ENCODE measurements at places on chromosomes 11 and 22.

DNA sequence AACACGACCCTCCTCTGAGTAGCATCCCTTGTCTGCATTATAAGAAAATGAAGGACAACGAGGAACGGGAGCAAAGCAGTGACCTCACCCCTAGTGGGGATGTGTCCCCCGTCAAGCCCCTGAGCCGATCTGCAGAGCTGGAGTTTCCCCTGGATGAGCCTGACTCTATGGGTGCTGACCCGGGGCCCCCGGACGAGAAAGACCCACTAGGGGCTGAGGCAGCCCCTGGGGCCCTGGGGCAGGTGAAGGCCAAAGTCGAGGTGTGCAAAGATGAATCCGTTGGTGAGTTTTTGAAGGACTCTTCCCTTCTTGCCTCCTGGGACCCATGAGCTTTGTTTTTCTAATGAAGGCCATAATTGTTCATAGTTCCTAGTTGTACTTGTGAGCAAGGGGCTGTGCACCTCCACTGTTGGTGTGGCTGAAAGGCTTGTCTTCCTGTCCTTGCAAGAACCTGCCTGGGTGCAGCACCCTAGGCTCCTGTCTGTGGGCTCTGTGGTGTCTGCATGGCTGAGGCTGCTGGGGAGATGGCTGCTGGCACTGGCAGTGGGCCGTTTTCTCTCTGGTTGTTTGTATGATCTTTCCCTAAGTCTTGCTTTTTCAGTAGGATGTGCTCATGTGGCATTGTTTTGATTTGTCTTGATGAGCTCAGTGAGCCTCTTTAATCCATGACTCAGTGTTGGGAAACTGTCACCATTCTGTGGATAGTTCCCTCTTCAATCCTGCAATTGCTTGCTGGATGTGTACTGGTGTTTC is 10.1 kb downstream of the DGCR8 start:
- no peak for DNase-seq

- no peak for DNase-seq
Observed at GRCh38 chr22:20156042-20156389, 5.2 kb upstream of the CCDC188 start.

DNA sequence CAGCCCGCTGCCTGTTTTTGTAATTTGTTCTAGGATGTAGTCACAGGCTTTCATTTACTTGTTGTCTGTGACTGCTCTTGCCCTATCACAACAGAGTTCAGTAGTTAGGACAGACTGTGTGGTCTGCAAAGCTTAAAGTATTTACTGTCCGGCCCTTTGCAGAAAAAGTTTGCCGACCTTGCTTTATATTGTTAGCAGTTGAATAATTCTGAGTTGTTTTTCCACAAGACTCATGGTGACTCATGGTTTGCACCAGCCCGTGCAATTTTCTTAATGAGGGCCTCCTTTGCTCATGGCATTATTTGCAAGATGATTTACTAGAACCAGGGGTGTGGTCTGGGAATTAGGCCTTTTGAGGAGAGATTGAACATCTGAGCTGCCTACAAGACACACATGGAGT is 110.6 kb downstream of the SCN3B start:
- DNase-seq: no peak

DNA sequence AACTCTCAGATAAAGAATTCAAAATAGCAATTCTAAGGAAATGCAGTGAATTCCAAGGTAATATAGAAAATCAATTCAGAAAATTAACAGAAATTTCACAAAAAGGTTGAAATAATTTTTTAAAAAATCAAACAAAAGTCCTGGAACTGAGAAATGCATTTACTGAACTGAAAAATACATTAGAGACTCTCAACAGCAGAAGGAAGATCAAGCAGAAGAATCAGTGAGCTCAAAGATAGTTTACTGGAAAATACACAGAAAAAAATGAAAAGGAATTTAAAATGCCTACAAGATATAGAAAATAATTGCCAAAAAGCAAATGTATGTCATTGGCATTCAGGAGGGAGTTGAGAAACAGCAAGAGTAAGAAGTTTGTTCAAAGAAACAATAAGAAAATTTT is 107.3 kb downstream of the BUD13 start:
- no peak for DNase-seq

DNA sequence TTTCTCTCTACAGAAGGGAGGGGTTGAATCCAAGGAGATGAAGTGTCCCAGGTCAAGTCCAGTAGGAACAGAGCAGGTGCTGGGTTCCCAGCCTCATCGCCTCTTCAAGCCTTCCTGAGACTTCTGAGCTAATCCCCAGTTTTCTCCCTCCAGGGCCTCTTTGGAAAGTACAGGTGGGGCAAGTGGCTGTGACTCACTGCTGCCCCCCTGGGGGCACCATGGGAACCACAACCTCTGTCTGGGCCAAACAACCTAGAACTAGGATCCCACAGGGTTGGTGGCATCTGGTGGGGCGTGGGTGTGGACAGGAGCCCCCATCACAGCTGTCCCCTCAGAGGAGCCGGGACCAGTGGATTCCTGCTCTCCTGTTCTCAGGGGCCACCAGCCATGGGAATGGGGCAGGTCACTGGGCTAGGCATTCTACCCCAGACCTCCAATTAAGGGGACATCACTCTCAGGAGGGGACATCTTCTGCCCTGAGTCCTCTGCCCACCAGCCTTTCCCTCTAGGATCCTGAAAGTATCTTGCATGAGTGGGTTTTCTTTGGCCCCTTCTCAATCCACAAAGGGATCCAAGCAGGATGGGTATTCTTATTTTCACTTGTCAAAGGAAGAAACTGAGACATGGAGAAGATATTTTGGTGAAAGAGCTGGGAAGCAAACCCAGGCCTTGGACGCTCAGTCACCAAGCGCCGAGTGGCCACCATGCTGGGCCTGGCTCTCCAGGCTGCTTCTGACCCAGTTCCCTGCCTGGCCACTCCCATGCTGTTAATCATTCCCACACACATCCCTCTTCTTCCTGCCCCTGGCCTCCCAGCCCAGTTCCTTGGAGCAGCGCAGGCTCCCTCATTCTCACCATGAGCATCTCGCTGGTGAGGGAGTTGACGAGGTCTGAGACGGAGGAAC is 23.8 kb downstream of the LRRC10B start:
- DNase-seq: no peak

- DNase-seq: no peak
Observed at GRCh38 chr11:44680982-44681597, 45.7 kb upstream of the TSPAN18 start.

GRCh38 chr11:12841946-12842630 is 167.0 kb upstream of the RASSF10 start:
- no peak for DNase-seq

GRCh38 chr22:24763872-24764485 is 10.5 kb downstream of the PIWIL3 start:
- DNase-seq: no peak

- DNase-seq: no peak
Observed at GRCh38 chr22:50104141-50104544, 14.3 kb downstream of the MOV10L1 start.

DNA sequence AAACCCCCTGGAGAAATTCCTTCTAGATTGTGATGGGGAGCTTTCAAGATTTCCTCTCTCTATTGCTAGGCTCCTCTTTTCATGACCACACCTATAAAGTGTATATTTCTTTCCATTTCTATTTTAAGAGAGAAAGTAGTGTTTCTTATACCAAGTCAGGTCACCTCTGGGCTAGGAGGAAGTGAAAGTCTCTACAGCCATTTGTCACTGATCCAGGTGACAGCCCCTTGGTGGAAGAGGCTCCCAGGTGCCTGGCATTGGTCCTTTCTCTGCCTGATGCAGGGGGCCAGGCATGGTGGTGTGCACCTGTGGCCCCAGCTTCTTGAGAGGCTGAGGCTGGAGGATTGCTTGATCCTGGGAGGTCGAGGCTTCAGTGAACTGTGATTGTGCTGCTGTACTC is 64.7 kb downstream of the DHCR7 start:
- no peak for DNase-seq

GRCh38 chr22:50720301-50721256 is 17.4 kb upstream of the ACR start:
- DNase-seq: no peak

DNA sequence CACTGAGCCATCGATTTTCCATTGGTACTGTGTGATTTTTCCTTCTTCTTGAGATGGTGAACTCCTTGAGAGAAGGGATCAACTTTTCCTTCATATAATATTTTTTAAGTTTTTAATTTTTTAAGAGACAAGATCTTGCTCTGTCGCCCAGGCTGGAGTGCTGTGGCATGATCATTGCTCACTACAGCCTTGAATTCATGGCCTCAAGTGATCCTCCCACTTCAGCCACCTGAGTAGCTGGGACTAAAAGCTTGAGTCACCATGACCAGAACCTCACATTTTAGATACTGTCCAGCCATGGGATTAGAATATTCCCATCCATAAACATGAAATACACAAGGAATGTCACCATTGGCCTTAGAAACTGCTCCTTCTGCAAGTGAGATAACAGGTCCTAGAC is 66.9 kb upstream of the CHRM4 start:
- DNase-seq: no peak

GRCh38 chr11:45089251-45089650 is 57.2 kb upstream of the PRDM11 start:
- DNase-seq: no peak

DNA sequence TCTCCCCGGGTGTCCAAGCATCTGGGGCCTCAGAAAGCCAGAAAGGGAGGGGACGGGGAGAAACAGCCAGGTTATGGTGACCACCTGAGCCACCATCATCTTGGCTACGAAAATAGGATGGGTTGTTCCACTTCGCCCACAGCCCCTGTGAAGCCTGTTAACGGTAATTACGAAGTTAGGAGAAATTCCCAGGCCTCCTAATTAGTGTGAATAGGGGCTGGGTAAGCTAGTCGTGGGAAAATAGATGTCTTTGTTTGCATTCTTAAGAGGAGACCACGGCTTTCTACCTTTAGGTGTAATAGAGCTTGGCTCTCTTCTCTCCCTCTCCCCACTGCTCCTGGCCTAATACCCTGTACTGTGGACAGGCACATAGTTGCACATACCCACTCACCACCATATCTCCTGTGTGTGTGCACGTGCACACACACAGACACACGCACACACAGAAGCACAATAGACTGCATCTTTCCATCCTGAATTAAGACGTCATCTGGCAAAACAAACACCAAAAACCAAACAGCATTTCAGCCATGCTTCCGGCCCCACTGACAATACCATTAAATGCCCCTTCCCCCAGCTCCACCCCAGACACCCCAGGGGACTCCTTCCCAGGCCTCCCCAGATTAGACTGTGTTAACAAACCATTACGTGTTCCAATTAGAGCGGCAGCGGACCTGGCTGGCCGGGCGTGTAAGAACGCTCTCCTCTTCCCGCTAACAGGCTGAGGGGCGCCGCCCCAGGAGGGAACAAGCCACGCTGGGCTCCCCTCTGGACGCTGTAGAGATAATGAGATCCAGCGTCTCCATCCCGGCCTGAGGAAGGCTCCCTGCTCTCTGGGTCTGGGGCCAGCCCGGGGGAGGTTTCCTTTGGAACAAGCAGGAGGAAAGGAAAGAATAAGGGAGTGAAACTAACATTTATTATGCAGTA is 72.8 kb downstream of the TP53I11 start:
- DNase-seq: peak; percentile 25

- no peak for DNase-seq
Observed at GRCh38 chr11:117170210-117170609, 8.3 kb upstream of the SIDT2 start.

DNA sequence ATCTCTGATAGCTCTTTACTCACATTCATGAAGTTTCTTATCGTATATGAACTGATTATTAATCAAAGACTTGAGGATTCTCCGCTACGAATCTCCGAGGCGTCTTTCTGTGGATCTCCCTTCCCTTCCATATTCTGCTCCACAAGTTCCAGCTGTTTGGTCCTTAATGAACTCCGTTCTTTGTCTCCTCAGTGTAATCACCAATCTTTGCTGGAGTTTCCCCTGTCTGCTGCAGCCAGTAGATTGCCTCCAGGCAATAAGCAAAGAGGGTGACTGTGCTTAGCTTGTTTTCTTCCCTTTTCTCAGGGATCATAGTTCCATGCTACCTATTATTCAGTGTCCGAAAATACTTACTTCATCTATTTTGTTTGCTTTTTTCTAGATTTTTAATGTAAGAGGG is 169.6 kb upstream of the FOLH1 start:
- DNase-seq: no peak

GRCh38 chr11:86769219-86769618 is 31.1 kb upstream of the PRSS23 start:
- DNase-seq: no peak

DNA sequence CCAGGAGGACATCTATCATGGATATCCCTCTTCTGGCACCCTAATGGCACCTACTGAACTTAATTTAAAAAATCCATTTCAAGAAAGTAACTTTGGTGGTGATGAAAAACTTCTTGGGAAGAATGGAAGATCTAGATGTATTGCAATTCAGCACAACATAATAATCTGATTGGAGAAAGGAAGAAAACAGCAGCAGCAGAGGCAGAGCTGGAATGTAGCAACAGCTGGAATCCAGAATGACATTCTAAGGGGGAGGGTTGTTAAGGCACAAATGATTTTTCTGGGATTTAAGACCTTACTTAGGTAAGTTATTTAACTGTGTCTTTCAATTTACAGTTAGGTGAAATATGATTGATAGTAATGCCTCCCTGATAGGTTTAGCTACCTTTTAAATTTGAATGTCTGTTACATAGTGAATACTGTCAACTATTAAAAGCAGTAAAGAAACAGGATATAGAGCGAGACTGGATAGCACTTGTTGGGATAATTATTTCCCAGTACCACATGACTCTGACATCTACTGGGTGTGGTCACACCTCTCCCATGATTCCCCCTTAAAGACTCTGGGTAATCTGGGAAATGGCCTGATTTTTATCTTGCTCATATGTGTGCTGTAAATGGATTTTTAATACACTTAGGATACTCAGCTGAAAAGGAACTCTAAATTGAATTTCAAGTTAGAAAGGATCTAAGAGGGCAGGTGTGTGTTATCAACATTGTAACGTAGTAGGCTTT is 11.7 kb downstream of the CAPRIN1 start:
- DNase-seq: no peak

- no peak for DNase-seq
Observed at GRCh38 chr22:19832476-19833108, 22.1 kb downstream of the GNB1L start.

DNA sequence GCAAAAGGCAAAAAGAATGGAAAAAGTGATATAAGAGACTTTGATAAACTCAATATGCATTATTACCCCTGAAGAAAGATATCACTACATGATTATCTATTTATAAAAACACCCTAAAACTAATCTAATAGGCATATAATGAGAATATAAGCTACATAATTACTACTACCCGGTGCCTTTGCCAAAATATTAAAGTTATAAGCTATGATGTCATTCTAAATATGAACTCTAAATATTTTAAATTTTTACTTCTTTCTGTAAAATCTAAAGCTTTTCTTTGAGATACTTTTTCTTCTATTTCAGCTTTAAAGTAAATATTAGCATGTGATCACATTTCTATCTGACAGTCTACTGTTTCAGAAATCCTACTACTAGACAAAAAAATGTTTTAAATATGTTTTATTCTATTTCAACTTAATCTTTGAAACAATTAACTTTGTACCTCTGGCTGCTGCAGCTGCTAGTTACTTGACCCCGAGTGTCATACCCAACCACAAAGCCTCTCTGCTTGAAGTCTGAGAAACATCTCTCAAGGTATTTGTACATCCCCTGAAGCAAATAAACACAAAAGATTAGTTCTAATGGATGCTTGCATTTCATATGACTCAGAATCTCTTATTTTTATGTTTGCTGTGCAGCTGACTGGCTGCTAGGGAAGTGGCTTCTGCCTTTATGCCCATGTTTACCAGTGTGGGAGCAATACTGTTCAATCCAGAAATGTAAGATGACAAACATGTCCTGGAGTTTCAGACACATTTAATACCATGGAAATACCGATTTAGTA is 26.8 kb downstream of the PGM2L1 start:
- peak; percentile 86 for DNase-seq
